ENCODE measurements at places on chromosomes 5 and 9.

GRCh38 chr5:174608631-174609097 lies 115.7 kb upstream of the MSX2 start:
- DNase-seq: peak; percentile 63

- no peak for DNase-seq
These were observed 12.1 kb upstream of the PSD2 start for GRCh38 chr5:139783436-139783965.

GRCh38 chr5:108387758-108388157 lies 5.9 kb upstream of the FBXL17 start:
- DNase-seq: no peak

DNA sequence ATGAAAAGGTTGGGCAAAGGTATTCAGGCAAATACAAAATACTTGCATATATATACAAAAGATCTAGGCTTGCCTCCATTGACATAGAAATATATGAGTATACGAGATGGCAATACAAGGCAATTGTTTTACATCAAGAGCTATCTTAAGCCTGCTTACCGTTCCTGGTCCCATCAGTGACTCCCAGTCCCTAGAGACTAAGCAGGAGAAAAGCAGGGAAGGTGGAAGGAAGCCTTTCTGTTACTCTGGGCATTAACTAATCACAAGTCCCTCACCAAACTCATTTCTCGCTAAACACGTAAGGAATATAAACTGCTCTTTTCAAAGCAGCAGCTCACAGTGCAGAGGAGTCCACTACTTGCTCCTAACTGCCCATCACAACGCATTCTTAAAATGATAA lies 125.2 kb downstream of the ZNF608 start:
- DNase-seq: no peak

GRCh38 chr5:56717253-56717987 lies 97.9 kb upstream of the MAP3K1 start:
- no peak for DNase-seq

DNA sequence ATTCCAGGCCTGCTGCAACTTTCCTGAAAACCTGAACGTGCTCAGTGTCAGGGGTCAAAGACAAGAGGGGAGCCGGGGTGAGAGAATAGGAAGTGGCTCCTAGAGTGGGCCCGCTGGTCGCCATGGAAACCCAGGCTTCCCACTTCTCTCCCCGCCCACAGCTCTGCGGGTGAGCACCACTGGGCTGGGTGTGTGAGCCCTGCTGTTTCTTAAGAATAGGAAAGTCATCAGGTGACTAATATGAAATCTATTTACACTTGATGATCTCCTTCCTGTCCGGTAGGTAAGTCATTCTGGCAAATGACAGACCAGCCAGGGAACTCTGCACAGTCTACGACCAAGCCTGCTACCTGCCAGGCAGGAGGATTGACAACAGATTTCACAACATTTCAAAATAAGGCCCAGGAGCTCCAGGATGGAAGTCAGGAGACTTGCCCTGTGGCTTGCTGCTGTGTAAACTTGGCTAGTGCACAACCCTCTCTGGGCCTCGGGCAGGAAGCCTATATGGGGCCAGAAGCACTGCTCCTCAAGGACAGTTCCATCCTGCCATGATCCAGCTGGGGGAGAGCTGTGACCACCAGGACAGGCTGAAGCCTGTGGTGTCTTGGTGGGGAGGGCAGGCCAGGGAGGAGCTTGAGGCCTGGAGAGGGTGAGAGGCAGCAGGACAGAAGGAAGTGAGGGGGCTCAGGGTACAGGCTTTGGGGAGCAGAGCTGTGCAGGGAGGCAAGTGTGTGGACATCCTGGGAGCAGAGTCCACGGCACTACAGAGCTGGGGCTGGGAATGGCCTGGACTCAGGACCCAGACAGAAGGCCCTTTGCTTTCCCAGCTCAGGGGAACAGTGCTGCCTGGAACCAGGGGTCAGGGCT lies 60.6 kb downstream of the SHB start:
- no peak for DNase-seq

DNA sequence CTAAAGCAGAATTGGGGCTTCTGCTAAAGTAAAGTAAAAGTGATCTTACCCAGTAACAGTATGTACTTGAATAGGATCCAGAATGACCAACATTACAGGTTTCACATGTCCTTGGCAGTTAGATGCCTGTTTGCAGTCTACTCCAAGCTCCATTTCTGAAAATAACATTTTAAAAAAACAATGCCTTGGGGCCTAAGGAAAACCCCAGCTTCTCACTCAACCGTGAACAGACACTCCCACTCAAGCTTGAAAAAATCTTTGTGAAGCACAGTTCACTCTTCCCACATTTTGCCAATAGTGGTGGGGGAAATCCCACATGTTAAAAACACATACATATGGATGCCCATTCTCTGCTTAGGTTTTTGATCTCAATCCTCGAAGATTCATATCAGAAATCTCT lies 304.1 kb downstream of the ARRDC3 start:
- no peak for DNase-seq

All from sciatic nerve (tissue), 2 donors.